Body of pancreas (tissue), 4 donors: ENCODE measurements at places on chromosomes 7 and 10. TPM values are rescaled to one million over a fixed set of nuclear protein-coding genes. Genes with fewer than 3 reads are reported as not detected.

- DNase-seq, result no peak
Measured at GRCh38 chr7:138163800-138164199, 87.5 kb downstream of the AKR1D1 start.

- DNase-seq, result no peak
Measured at GRCh38 chr7:143447466-143447865, 4.2 kb downstream of the TAS2R60 start.

GRCh38 chr7:75969704-75970498 lies 24.5 kb downstream of the TMEM120A start:
- no peak for DNase-seq

GRCh38 chr7:3825491-3825890 lies 524.4 kb downstream of the SDK1 start:
- no peak for DNase-seq

GRCh38 chr10:104281694-104282093 lies 12.7 kb downstream of the GSTO2 start:
- no peak for DNase-seq

DNA sequence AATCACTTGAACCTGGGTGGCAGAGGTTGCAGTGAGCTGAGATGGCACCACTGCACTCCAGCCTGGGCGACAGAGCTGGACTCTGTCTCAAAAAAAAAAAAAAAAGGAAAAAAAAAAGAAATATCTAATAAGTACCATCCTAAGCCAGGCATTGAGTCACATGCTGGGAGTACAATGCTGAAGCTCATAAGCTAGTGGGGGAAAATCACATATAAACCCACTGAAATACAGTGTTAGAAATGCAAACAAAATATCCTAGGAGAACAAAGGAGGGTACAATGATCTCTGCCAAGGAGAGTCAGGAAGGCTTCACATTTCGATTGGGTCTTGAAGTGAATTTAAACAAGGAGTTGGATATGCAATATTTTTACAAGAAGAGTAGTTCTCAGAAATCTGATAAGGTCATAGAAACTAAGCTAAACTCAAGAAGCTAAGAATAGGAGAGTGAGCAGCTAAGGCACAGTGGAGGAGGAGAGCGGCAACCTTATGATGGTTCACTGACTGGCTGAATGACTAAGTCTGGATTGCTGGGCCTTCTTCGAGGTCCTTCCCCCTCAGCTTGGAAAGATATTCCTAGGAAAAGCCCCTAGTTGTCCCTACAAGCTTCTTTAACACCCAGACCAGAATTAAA lies 115.5 kb downstream of the PHTF2 start:
- DNase-seq, result no peak

GRCh38 chr10:6987536-6987945 lies 407.5 kb upstream of the PRKCQ start:
- DNase-seq, result no peak

GRCh38 chr7:18064242-18064838 lies 36.7 kb upstream of the PRPS1L1 start:
- peak; percentile 33 for DNase-seq

DNA sequence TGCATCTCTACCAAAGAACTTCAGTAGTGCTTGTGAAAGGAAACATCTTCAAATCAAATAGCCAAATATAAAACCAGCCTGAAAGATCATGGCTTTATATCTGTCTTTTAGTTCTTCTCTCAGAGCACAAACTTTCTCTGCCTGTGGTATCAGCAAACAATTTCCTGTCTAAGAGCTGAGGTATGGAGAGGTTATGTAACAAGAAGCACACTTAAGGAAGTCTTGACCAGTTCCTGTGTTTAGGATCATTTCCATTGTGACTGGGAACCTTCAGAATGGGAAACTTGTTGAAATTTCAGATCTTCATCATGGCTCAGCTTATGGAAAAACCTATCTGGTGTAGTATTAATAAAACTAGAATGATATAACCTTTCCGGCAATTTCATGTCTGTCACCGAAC lies 148.8 kb downstream of the MBL2 start:
- no peak for DNase-seq

- no peak for DNase-seq
Measured at GRCh38 chr7:41277561-41277960, 425.3 kb downstream of the INHBA start.

DNA sequence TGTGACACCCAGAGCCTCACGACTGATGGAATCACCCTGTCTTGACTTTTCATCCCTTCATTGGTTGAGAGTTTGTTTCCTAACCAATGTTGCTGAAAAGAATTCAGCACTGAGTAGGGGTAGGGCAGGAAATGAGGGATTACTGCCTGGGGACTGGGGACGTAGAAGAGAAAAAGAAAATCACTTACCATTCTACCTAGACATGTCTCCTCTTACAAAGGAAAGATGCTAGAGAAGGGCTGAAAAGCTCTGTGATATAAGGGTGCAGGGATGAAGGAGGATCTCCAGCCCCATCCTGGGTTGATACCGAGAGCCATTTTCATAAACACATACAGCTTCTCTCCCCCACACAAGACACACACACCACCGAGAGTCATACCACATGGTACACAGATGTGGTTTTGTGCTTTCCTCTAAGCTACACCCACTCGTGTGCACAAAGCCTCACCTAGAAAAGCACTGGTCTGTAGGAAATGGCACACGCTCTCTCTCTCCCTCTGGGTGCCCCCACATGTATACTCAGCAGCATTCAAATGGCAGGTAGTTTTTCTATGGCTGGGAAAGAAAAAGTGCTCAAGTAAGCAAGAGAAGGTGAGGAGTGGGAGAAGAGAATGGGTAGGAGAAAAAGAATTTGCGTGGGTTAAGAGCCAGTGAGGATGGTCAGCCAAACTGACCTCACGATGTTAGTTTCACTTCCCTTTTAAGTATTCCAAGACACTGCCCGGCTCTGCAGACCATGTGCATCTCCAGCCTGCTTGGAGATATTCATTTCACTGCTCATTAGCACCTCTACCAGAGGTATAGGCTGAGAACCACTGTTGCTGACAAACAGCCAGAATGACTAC lies 85.8 kb downstream of the CALD1 start:
- DNase-seq, result no peak

DNA sequence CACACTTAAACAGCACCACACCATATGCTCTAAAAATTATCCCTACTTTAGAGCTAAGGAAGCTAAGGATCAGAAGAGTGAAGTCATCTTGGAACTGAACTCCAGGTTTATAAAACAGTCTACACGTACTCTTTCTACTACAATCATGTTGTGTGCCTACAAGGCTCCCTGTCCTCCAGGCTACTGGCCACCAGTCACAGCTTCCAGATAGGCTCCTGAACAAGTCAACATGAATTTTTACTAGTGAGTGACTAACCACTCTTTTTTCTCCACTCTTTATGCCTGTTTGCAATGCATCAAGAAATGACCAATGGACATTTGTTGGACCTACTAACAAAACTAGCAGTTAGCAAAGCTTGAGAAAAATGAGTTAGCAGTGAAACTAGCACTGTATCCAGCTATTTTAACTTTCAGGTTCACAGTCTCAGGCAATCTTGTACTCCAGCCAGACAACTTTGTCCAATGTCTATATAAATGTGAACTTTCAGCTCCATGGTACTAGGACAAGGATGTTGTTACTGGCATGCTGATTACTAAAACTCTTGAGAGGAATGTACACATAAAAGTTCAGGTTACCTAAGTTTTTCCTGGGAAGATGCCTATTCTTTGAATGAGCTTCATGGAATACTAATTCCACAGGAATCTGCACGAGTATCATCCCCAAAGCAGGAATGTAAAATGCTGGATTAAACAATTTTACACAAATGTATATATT lies 180.0 kb downstream of the BTAF1 start:
- DNase-seq, result no peak

DNA sequence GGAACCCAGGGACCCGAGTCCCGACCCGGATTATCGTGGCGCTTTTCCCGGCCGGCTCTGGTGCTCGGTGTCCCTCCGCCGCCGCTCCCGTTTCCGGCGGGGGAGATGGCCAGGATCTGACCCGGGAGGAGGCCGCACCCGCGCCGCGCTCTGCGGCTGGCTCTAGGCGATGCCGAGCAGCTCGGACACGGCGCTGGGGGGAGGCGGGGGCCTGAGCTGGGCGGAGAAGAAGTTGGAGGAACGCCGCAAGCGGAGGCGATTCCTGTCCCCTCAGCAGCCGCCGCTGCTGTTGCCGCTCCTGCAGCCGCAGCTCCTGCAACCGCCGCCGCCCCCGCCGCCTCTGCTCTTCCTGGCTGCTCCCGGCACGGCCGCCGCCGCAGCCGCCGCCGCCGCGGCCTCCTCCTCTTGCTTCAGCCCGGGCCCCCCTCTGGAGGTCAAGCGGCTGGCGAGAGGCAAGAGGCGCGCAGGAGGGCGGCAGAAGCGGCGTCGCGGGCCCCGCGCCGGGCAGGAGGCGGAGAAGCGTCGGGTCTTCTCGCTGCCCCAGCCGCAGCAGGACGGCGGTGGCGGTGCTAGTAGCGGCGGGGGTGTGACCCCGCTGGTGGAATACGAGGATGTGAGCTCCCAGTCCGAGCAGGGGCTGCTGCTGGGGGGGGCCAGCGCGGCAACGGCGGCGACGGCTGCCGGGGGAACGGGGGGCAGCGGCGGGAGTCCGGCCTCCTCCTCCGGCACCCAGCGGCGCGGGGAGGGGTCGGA lies 593 bp downstream of the CDK13 start:
- DNase-seq, result peak; percentile 56

DNA sequence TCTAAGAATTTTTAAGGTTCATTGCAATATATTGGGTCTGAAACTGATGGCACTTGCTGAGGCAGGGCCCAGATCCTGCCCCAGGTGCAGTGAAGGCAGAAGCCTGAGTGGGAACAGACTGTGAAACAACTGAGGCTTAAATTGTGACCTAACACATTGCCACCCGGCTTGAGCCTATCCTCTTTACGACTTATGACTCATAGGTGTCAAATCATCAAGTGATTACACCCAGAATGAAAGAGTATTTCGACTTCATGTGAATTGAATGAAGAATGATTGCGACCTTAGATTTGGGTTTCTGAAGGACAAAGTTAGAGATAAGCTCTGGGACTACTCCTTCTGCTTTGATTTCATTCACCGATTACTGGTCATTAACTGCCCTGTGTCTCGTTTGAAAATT lies 200.9 kb downstream of the CREB5 start:
- DNase-seq, result no peak

- DNase-seq, result no peak
Measured at GRCh38 chr10:97752956-97753355, 16.0 kb downstream of the ZFYVE27 start.

DNA sequence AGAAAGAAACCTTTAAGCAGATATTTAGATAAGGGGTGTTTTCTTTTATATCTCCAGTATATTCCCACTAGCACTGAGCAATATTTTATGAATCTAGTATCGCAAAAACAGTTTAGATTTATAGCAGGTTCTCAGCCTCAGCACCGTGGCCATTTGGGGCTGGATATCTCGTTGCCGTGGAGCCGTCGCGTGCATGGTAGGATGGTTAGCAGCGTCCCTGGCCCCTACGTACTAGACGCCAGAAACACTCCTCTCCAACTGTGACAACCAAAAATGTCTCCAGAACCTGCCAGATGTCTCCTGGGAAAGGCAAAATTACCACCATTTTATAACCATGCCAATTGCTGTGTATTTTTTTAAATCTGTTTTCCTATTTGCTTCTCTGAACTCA lies 172.9 kb downstream of the CACNB2 start:
- DNase-seq, result no peak

DNA sequence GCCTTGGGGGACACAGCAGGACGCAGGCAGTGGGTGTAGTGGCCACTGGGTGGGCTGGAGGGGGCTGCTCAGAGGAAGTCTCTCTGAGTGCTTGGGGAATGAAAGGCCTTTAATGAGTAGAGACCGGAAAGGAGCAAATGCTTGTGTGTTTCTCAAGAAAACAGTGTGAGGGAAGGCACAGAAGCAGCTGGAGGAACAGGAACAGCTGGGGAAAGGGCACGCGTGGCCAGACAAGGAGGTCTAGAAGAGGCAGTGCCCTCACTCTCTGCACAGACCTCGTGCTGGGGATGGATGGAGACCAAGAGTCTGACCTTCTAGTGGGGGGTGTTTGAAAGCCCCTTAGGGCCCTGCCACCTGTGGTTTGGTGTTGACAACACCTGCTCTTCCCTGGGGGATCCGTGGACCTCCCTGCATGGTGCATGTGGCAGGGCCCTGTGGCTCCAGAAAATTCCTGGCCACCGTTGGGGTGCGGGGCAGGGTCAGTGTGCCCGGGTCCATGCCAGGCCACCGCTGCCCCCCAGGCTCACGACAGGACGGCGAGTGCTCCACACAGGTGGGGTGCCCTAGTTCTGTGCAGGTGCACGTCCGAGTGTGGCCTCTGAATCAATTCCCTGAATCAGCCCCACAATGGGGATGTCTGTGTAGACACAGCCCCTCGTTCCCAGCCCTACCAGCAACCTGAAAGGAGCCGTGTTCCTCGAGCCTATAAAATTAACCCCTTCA lies 25.9 kb upstream of the FAM20C start:
- DNase-seq, result no peak

Gene FOXI2
- not detected for total RNA-seq

Gene GNGT1
- total RNA-seq, result not detected

Gene ANLN
- 0.78 TPM for total RNA-seq

Gene CCDC186
- 53.4 TPM for total RNA-seq

Gene PRDX3
- 61.7 TPM for total RNA-seq

Gene SEMA4G
- total RNA-seq, result 10.5 TPM

Gene OPN1SW
- not detected for total RNA-seq

Gene PRKAR2B
- total RNA-seq, result 44.2 TPM

Gene SLC26A3
- not detected for total RNA-seq

Gene GLUD1
- total RNA-seq, result 72.1 TPM
